ENCODE measurements at places on chromosomes 5 and 9.

DNA sequence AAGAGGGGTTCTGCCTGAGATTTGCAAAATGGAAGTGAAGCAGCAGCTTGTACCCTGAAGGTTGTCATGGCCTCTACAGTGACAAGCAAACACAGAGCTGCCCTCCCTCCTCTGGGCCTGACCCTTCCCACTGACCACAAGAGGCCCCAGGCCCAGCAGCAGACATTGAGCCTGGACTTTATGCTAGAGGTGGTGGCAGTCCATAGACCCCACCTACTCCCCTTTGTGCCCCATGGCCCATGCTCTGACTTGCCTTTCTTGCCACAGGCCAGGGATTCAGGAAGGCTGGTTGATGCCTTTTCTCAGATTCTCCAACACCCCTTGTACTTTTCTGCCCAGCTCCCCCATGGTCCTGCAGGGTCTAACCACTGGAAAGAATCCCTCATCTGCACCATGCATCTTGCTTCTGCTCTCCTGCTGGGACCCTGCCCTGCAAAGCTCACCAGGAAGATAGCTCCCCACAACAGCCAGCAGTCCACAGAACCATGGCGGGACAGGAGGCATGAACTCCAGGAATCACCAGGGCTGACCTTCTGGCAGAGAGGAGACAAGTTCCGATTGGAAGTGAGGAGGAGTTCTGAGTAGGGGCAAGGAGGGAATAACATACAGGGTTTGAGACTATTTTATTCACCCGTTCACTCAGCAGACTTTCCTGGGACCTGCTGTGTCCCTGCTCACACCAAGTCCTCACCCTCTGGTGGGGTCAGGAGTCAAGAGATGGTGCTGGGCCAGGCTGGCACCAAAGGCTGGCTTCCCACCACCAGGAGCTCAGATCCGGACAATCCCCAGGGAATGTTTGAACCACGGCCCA is 263.8 kb downstream of the SYK start:
- DNase-seq: no peak

- no peak for DNase-seq
Measured at GRCh38 chr5:148713735-148714508, 59.6 kb upstream of the HTR4 start.

DNA sequence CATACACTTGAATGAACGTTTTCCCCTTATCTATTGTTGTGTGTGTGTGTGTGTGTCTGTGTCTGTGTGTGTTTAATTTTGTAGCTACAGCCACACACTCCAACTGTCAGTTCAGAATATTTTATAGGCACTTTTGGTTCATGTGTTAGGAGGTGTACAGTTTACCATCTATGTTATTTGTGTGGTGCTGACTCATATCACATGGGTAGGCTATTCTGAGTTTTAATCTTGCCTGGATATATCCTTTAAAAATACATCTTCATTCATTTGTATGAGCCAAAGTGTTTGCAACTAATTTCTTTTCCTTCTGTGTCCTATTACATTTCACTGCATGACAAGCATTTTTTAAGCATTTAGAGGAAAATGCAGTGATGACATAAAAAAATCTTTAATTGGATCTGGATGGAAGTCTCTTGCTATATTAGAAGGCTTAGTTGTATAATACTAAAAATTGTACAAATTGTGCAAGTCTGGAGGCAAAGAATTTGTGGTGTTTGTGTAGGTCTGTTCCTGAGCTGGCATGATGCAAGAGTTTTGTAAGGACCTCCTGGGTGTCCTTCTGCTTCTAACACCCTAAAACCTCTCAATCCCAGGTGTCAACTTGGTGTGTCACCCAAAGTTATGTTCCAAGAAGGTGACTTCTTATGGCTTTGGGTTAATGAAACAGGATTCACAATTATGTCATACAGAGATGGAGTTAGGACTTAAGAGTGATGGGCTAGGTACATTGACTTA is 52.4 kb upstream of the HMHB1 start:
- no peak for DNase-seq

DNA sequence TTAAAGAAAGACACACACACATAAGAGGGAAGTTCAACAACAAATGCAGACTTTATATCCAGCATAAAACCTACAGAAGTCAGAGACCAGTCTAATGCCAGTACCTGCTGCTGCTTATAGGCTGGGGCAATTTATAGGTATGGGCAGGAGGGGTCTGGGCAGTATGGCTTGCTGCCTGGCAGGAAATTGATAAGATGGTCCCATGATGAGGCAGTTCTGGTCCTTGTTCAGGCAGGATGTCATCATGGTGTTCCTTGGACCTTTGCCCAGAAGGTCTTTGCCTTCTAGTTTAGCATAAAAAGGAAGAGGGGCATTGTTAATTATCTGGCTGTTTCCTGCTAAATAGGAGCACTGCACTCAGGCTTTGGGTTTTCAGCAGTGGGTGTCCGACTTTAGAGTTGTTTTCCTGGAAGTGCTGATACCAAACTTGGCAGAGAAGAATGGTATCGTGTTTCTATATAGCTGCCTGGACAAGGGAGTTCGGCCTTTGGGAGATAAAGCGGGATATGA is 10.4 kb upstream of the PDCD1LG2 start:
- no peak for DNase-seq

GRCh38 chr9:123422635-123423310 is 66.8 kb downstream of the CRB2 start:
- no peak for DNase-seq

DNA sequence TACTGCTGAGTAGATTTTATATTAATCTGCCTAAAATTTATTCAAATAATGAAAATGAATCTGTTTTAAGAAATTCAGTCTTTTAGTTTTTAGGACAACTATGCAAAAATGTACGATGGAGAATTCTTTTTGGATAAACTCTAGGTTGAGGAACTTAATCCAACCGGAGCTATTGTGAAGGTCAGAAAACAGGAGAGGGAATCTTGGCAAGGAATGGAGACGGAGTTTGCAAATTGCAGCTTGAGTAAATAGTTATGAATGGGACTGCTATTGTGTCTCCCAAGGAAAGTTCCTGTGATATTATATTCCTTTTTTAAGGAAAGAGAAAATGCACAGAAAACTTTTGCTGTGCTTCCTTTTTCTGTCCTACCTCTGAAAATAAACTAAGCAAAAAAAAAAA is 67.9 kb downstream of the IQGAP2 start:
- no peak for DNase-seq

DNA sequence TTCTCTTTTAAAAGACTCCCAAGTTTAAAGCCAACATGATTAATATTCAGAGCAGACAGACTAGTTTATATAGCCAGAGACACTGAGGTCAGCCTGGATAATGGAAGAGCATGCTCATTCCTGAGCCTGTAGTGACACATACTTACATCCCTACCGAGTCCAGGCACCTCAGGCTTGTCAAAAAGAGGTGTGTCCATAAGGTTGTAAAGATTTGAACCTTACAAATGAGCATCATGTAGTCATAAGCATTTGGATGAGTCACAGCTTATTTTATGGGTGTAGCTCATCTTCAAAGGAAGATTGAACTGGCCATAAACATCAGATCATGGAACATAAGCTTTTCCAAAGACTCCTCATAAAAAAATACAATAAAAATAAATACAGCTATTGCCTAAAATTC is 333.5 kb downstream of the EFNA5 start:
- DNase-seq: no peak

DNA sequence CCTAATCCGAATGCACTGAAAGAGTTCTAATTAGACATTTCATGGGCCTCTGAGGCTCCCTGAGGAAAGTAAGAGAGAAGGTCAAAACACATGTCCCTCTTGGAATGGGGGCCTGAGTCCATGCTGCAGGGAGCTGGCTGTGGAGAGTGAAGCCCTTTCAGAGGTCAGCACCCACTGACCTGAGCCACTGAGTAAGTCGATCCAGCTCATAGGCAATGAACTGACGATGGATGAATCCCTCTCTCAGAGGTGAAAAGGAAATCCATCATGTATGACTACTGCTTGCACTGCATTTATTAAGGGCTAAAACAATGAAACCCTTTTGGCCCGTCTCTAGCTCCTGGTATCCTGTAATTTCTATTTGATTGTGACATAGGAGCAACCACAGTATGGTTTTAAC is 288.9 kb upstream of the VLDLR start:
- DNase-seq: no peak

- no peak for DNase-seq
Measured at GRCh38 chr5:31730139-31730538, 91.2 kb downstream of the PDZD2 start.

GRCh38 chr5:145293716-145294115 is 541.4 kb downstream of the PRELID2 start:
- no peak for DNase-seq

DNA sequence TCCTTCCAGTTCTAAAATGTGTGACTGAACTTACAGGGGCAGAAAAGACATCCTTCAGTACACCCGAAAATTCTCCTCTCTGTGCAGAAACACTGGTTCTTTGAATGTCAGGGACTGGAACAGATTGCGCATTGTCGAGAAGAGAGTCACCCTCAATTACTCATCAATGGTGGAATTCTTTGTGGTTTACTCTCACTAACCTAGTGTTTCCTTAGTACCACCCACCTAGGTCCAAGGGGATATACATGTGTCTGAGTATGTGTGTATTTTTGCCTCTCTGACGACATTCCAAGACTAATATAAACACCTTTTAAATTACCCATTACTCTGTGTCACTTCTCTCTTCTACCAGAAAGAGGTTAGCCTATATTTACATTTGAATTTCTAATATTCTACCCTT is 660.8 kb downstream of the TLE1 start:
- no peak for DNase-seq

GRCh38 chr9:34983209-34983608 is 6.3 kb upstream of the DNAJB5 start:
- DNase-seq: no peak

- DNase-seq: peak; percentile 62
Measured at GRCh38 chr5:68239487-68239886, 23.9 kb downstream of the PIK3R1 start.

- no peak for DNase-seq
Measured at GRCh38 chr5:85453026-85453349, 1068.3 kb upstream of the EDIL3 start.

- no peak for DNase-seq
Measured at GRCh38 chr5:151020304-151021110, at the start of gene GPX3. Gene GPX3 (plus strand): TSS chr5:151020591. CDS start chr5:151020655, 64 bp downstream.

GRCh38 chr5:59193616-59194319 is 610.9 kb downstream of the RAB3C start:
- DNase-seq: no peak
